ENCODE measurements at places on chromosomes 2 and 18. TPM values are rescaled to one million over a fixed set of nuclear protein-coding genes. Genes with fewer than 3 reads are reported as not detected.

Gene PAIP2B
- total RNA-seq: 0.32 TPM

Gene LIPG
- 1.6 TPM for total RNA-seq

Gene ALPP
- total RNA-seq: not detected

Gene OBSL1
- 151 TPM for total RNA-seq

Gene TDRD15
- total RNA-seq: not detected

Gene PPP1R1C
- total RNA-seq: not detected

Gene UPP2
- not detected for total RNA-seq

Gene C2orf92
- total RNA-seq: 4.6 TPM

Gene HOXD4
- 13.6 TPM for total RNA-seq

Gene SRBD1
- 7.6 TPM for total RNA-seq

DNA sequence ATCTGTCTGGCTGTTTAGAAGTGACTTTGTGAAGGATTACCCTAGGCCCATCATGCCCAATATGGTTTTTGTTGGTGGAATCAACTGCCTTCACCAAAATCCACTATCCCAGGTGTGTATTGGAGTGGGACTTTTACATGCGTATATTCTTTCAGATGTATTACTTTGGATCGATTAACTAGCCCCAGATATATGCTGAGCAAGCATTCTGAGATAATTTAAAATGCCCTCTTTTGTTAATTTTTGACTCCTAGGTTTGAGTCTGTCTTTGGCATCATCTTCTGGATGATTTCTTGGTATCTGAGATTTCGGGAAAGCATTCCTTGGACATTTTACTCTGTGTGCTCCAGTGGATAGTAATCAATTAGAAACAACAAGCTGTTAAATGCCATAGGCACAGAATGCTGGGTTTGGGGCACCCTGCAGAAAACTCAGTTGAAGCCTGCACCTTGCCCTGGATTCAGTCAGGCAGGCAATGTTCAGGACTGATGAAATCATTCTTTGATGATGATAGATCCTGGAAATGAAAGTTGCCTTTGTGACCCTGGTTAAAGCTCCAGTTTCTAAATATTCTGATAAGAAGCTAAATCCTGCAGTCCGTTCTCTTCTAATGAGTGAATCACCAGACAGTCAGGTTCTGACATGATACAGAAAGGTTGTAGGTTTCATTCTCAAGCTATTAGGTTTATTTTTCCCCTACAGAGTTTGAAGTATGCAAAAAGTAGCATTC lies 1.1 kb downstream of the UGT1A1 start:
- no peak overlapping the region for H3K27ac ChIP-seq
- DNase-seq: no peak
- no peaks in the 10 kb centered on the region for H3K36me3 ChIP-seq
- H3K4me1 ChIP-seq: no peaks in the 10 kb centered on the region
- H3K4me3 ChIP-seq: no peak overlapping the region

- H3K27ac ChIP-seq: peak overlapping the region; percentile 78
- H3K4me3 ChIP-seq: peak overlapping the region; percentile 30
- H3K27me3 ChIP-seq: no peaks in the 10 kb centered on the region
- no peaks in the 10 kb centered on the region for H3K36me3 ChIP-seq
These were observed 163.5 kb downstream of the UXS1 start for GRCh38 chr2:106030287-106031268.

GRCh38 chr18:3179430-3180089 lies 40.2 kb downstream of the MYOM1 start:
- no peaks in the 10 kb centered on the region for H3K27me3 ChIP-seq
- peak overlapping the region; percentile 6 for H3K27ac ChIP-seq
- no peak overlapping the region for H3K4me3 ChIP-seq
- no peak for DNase-seq
- no peaks in the 10 kb centered on the region for H3K36me3 ChIP-seq

DNA sequence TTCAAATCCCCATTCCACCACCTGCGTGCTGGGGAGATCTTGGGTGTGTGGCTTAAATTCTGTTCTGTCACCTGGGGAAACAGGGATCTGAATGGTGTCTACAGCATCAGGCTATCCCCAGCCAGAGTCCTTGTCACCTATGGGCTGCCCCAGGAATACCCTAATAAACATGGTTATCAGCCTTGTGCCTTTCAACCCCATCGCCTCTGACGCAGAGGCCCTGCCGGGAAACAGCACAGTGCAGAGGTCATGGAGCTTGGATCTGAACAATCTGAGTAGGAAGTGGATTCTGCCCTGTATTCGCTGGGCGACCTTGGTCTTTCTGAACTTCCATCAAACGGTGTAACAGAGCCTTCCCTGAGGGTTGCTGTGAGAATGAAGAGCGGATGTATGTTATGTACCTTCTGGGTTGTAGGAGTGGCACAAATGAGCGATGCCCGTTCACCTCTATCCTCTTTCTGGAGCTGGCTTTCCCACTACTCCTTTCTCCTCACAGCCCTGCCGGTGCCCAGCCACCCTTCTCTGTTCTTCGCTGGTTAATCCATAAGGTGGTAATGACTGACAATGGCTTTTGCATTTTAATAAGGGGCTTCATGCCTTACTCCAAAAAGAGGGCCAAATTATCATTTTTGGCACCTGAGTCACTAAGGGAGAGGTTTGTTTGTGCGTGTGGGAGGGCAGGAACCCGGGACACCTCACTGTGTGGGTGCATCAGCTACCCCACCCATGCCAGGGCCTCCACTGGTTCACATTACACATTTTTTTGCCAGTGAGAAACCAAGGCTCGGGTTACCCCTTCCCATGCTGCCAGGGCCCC lies 256.5 kb downstream of the MYCN start:
- no peak overlapping the region for H3K27ac ChIP-seq
- no peaks in the 10 kb centered on the region for H3K27me3 ChIP-seq
- H3K36me3 ChIP-seq: no peaks in the 10 kb centered on the region
- H3K4me3 ChIP-seq: no peak overlapping the region

- H3K27me3 ChIP-seq: no peaks in the 10 kb centered on the region
- H3K4me3 ChIP-seq: no peak overlapping the region
- peaks cover 13% of the 10 kb centered on the region for H3K4me1 ChIP-seq
- H3K27ac ChIP-seq: no peak overlapping the region
- H3K36me3 ChIP-seq: no peaks in the 10 kb centered on the region
These were observed 2.1 kb upstream of the CLIP4 start for GRCh38 chr2:29113027-29113686.

DNA sequence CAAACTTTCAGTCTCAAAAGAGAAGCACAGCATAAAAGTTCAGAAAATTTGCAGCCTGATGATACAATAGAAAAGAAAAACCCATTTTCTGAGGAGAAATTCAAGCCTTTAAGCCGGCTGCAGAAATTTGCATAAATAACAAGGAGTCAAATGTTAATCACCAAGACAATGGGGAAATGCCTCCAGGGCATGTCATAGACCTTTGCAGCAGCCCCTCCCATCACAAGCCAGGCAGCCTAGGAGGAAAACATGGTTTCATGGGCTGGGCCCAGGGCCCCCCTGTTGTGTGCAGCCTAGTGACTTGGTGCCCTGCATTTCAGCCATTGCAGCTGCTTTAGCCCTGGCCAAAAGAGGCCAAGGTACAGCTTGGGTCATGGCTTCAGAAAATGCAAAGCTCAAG lies 54.1 kb upstream of the CAVIN2 start:
- DNase-seq: no peak
- H3K27me3 ChIP-seq: no peaks in the 10 kb centered on the region
- no peaks in the 10 kb centered on the region for H3K4me1 ChIP-seq
- H3K36me3 ChIP-seq: no peaks in the 10 kb centered on the region
- H3K4me3 ChIP-seq: no peak overlapping the region

DNA sequence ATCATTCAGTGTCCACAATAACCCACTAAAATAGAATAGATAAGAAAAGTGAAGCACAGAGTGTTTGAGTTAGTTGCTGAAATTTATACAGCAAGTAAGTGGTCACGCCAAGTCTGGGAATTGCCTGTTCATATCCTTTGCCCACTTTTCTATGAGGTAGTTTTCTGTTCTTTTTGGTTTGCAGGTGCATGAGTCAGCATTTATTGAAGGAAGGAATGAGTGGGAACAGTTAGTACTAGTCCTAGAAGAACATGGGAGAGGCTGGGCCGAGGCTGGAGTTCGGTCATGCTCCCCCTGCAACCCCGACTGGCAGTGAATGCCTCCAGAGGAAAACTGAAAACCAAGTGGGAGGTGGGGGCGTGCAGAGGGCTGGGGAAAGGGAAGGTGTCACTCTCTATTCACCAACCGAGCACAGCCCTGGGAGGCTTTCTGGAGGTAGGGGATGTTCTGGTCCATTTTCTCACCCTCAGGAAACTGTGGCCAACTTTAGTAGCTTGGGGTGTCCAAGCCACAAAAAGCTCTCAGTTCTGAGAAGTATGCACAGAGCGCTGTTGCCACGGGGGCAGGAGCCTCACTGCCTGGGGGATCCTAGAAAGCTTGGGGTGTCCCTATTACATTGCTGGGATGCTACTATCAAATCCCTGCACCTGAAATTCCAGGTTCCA lies 41.4 kb downstream of the FOSL2 start:
- no peak for DNase-seq
- no peaks in the 10 kb centered on the region for H3K4me1 ChIP-seq
- H3K27me3 ChIP-seq: no peaks in the 10 kb centered on the region
- no peak overlapping the region for H3K4me3 ChIP-seq
- H3K27ac ChIP-seq: no peak overlapping the region
- no peaks in the 10 kb centered on the region for H3K36me3 ChIP-seq

DNA sequence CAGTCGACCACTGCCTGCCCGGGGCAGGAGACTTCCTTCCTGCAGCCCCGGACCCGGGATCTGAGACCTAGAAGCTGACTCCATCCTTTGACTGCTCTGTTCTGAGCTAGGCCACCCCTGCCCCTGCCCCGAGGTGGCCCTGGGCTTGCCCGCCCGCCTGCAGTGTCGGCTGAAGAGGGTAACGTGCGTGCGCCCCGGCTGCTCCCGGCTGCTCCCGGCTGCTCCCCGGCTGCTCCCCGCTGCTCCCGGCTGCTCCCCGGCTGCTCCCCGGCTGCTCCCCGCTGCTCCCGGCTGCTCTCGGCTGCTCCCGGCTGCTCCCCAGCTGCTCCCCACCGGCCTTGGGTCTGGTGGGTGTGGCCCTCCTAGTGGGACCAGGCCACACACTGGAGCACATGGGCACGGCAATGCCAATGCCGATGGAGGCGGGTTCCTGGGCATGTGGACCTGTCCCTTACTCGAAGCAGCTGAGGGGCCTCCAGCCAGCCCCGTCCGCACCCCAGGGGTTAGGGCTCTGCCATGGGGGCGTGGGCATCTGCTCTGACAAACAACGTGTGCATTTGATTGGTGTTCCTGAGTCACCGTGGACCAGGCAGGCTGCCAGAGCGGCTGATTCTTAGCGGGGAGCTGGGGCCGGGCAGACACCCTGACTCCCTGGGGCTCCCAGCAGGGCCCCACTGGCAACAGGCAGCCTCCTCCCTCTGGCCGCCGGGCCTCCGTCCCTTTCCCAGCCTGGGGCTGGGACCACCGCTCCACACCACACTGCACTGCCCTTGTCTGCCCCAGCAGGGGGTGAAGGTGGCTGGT lies 2.0 kb upstream of the GAL3ST2 start:
- H3K4me3 ChIP-seq: no peak overlapping the region
- H3K27ac ChIP-seq: no peak overlapping the region
- no peak for DNase-seq
- H3K27me3 ChIP-seq: peaks cover 4% of the 10 kb centered on the region

DNA sequence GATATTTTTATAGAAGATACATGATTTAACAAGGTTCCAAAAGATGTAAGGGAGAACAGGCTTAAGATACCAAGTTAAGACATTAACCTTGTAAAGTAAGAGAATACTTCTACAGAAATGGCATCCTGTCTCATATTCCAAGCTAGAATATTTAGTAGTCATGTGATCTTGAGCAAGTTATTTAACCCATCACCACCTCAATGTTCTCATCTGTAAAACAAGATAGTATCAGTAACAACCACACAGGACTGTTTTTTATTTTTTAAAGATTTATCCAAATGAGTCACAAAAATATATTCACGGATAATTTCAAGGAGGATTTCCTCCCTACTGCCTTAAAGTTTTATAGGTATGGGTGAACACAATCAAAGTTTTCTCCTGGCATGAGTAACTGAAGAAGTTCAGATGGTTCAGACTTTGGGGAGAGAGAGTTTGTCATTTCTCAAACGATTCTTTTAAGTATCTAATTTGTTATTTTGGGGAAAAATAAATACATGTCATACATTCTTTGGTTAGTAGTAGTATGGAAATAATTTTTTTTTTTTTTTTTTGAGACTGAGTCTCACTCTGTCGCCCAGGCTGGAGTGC lies 25.9 kb downstream of the ROCK1 start:
- H3K4me3 ChIP-seq: no peak overlapping the region
- no peaks in the 10 kb centered on the region for H3K27me3 ChIP-seq
- no peaks in the 10 kb centered on the region for H3K36me3 ChIP-seq
- no peaks in the 10 kb centered on the region for H3K4me1 ChIP-seq
- DNase-seq: no peak

GRCh38 chr2:18413676-18414396 lies 146.6 kb downstream of the RDH14 start:
- no peaks in the 10 kb centered on the region for H3K36me3 ChIP-seq
- H3K4me1 ChIP-seq: no peaks in the 10 kb centered on the region
- no peak for DNase-seq
- H3K27me3 ChIP-seq: no peaks in the 10 kb centered on the region
- H3K27ac ChIP-seq: peak overlapping the region; percentile 15

GRCh38 chr2:230654057-230654456 lies 58.6 kb upstream of the CAB39 start:
- H3K27me3 ChIP-seq: no peaks in the 10 kb centered on the region
- no peak overlapping the region for H3K27ac ChIP-seq
- no peaks in the 10 kb centered on the region for H3K4me1 ChIP-seq
- no peak overlapping the region for H3K4me3 ChIP-seq
- no peak for DNase-seq

DNA sequence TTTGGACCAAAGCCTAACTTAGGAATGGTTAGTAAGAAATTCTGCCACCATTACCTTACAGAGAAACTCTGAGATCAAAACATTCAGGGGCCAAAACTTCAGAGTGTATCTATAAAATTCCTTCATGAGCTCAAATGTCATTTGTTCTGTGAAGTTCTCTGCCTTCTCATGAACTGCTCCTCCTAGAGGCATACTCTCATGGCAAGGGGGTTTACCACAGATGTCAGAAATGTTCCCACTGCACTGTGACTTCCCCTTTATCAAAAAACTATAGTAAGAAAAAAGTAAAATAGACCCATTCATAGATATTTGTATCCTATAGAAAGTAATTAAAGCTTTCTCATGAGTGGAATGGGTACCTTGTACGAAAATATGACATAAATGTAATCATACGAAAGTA lies 68.5 kb downstream of the USP40 start:
- peaks cover 62% of the 10 kb centered on the region for H3K36me3 ChIP-seq
- no peaks in the 10 kb centered on the region for H3K27me3 ChIP-seq
- no peak overlapping the region for H3K4me3 ChIP-seq

GRCh38 chr2:96025194-96025492 lies 9.6 kb downstream of the GPAT2 start:
- no peaks in the 10 kb centered on the region for H3K4me1 ChIP-seq
- H3K27ac ChIP-seq: no peak overlapping the region
- DNase-seq: peak; percentile 24
- no peaks in the 10 kb centered on the region for H3K36me3 ChIP-seq
